Hindlimb muscle (tissue), 1 donor: ENCODE measurements at places on chromosomes 13 and 19. TPM values are rescaled to one million over a fixed set of nuclear protein-coding genes. Genes with fewer than 3 reads are reported as not detected.

DNA sequence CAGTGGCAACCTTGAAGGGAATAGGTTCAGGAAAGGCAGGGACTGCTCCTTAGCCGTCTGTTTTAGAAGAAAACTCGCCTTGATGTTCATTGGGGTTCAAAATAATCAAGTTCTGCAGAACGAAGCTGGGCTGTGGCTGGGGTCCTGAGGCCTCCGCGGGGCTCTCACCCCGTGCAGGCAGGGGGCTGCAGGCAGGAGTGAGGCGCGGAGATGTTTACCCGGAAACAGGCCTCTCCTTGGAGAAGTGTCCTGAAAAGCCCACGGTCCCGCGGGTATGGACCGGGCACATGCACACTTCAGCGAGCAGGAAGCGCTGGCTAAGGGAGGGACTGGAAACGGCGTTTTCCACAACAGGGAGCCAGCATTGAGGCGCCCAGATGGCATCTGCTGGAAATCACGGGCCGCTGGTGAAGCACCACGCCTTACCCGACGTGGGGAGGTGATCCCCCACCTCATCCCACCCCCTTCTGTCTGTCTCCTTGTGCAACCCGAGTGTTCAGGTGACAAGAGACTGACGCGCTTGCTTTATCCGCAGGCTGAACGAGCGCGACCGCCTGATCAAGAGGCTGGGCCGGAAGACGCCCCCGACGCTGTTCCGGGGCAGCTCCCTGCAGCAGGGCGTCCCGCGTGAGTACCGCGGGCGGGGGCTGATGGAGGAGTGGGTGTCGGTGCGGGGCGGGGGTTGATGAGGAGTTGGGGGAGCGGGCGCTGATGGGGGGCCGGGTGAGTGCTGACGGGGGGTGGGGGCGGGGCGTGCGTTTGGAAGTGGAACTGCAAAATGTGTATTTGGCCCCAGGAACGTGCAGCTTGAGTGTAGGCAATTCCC, 39.6 kb downstream of the SHISA2 start:
- DNase-seq: no peak

GRCh38 chr13:95643936-95644598, 439 bp downstream of the DZIP1 start:
- DNase-seq: peak; percentile 70

DNA sequence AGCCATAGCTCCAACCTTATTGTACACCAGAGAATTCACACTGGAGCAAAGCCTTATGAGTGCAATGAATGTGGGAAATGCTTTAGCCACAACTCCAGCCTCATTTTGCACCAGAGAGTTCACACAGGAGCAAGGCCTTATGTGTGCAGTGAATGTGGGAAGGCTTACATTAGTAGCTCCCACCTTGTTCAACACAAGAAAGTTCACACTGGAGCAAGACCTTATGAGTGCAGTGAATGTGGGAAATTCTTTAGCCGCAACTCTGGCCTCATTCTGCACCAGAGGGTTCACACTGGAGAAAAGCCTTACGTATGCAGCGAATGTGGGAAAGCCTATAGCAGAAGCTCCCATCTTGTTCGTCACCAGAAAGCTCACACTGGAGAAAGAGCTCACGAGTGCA, 5.9 kb upstream of the TRAPPC2B start:
- no peak for DNase-seq

HIPK4 gene
- 1.6 TPM for polyA plus RNA-seq

ACP7 gene
- polyA plus RNA-seq: 0.14 TPM

GRCh38 chr19:48258350-48258749, 2.6 kb upstream of the CARD8 start:
- no peak for DNase-seq

PDX1 gene
- not detected for polyA plus RNA-seq

GRIN3B gene
- 0.22 TPM for polyA plus RNA-seq

GRCh38 chr13:85541476-85541875, 257.7 kb downstream of the SLITRK6 start:
- no peak for DNase-seq

DNA sequence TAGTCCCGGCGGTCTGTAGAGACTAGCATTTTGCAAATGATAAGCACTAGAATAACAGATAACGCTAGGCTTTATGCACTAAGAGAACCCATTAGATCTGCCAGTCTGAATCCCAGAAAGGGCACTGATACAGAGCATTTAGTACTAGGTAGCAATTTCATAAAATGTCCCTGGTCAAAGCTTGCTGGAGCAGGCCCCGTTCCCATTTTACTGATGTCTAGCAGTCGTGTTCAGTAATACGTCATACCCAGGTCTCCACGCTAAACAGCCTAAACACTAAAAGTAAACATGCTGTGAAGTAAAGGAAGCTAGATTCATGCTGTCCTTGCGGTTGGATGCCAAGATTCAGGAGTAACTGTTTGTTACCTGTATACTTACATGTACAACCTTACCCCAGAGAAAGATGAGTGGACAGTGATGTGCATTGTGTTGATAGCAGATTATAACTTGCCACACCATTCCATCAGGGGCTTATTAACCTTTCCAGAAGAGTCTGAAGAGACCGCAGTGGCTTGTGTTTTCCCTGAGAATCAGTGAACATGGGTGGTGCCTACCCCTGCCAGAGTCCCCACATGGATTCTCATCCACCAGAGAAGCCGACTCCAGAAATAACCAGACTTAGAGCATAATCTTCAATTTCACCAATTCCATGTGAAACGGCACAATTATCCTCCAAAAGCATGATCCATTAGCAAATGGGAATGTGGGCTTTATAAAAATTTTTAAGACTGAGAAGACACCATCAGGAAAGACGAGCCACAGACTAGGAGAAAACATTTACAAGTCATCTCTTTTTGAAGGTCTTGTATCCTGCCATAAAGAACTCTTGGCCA, 3.4 kb upstream of the RPS11 start:
- DNase-seq: no peak

DNA sequence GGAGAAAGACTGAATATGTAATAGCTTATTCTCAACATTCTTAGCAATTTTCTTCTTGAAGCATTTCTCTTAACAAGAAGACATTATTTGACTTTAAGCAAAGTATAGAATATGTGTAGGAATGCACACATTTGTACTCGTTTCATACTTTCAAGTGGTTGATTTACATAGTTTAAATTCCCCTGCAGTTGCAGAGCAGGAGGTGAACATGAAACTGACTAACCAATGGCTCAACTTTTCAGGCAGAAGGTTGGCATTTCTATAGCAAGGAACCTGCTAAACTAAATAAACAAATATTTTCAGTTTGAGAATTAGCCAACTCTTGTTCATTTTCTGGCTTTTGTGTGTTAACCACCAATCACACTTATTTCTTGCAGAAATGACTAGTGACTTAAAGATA, 145.4 kb upstream of the MYO16 start:
- DNase-seq: no peak

GRCh38 chr13:51457086-51457815, 4.4 kb upstream of the INTS6 start:
- no peak for DNase-seq

F7 gene
- 1.0 TPM for polyA plus RNA-seq

GRCh38 chr19:32631381-32631780, 43.6 kb downstream of the ANKRD27 start:
- no peak for DNase-seq

DNA sequence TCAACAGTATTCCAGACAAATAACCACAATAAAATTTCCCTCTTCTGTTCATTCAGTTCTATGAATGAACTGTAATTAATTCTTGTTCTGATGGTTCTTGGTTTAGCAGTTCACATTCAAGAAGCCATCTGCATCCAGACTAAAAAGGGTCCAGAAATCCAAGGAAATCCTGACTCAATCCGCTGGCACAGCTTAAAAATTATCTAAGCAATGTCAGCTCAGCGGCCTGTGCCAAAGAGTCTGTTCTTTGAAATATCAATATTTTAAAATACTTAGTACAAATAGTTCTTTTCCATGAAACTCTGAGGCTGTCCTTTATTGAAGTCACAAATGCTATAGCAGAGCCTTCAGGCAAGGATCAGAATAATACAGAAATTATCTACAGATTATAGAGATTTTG, 57.2 kb downstream of the DHRS12 start:
- DNase-seq: peak; percentile 73

- no peak for DNase-seq
Observed at GRCh38 chr19:56291867-56292266, 19.3 kb downstream of the EDDM13 start.

GRCh38 chr13:50915565-50915964, 6.0 kb downstream of the RNASEH2B start:
- DNase-seq: no peak

GRCh38 chr19:4097501-4097900, 26.4 kb downstream of the MAP2K2 start:
- DNase-seq: no peak

DNA sequence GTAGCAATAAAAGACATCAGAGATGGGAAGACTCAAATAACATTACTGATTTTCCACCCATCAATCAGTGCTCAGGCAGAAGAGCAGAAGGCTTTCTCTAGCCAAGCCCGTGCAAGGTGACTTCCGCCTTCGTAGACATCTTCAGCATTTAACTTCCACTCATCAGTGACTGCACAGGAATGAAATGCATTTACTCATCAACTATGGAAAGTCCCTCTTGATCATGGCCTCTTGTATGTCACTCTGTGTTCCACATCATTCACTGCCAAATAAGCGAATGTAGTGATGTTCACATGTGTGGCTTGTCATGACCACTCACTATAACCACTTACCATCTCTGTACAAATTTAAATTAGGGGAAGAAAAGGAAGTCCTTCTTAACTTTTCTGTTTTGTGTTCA, 49.4 kb downstream of the SACS start:
- no peak for DNase-seq

DNA sequence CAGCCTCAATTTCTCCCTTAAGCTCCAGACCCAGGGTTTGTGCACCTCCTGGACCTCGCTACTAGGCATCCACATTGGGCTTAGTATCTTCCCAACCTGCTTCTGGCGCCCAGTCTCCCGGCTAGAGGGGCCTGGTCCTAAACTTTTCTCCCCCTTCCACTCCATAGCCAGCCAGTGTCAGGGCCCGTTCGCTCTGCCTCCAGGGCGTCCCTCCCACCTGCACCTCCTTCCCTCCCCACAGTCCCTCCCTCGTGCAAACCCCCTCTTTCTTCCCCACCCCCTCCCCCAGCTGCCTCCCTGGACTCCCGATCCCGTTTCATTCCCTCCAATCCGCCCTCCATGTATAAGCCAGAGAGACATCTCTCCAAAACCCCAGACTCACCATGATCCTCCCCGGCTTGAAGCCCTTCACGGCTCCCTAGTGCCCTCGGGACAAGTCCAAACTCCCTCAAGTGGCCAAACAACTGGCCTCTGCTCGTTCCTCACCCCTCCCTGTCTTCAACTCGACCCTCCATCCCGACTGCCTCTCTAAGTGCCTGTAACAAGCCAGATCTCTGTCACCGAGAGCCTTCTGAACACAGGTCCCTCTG, 997 bp upstream of the SAMD4B start:
- no peak for DNase-seq

GRCh38 chr13:46481166-46481565, 71.8 kb upstream of the LRCH1 start:
- DNase-seq: no peak

- DNase-seq: no peak
Observed at GRCh38 chr13:64130600-64130999, 2715.0 kb upstream of the PCDH20 start.

- DNase-seq: no peak
Observed at GRCh38 chr13:27263438-27263837, 7.2 kb upstream of the RASL11A start.
